Type B pancreatic cell (in vitro differentiated cells): ENCODE measurements at places on chromosomes 4 and X. TPM values are rescaled to one million over a fixed set of nuclear protein-coding genes. Genes with fewer than 3 reads are reported as not detected.

DNA sequence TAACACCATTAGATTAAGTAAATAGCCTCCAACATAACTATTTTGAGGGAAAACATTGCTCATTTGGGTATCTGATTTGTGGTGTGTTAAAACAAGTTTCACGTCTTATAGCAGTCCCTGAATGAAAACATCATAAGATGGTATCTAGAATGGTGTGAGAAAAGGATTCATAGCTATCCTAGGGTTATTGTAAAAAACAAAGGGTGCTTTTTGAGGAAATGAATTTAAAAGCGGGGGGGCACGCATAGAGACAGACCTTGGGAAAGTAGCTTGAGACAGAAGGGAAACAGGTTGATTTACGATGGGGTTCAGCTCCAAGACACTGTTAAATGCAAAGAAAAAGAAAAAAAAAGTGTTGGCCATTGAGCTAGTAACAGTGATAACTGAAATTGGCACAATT lies 768 bp upstream of the CXCL10 start:
- DNase-seq: no peak

GRCh38 chr4:33975995-33976394 lies 2268.3 kb downstream of the ARAP2 start:
- DNase-seq: no peak

GRCh38 chrX:153338836-153339235 lies 4.9 kb downstream of the ZNF275 start:
- no peak for DNase-seq

GRCh38 chrX:2679534-2680485 lies 11.3 kb upstream of the CD99 start:
- no peak for DNase-seq

DNA sequence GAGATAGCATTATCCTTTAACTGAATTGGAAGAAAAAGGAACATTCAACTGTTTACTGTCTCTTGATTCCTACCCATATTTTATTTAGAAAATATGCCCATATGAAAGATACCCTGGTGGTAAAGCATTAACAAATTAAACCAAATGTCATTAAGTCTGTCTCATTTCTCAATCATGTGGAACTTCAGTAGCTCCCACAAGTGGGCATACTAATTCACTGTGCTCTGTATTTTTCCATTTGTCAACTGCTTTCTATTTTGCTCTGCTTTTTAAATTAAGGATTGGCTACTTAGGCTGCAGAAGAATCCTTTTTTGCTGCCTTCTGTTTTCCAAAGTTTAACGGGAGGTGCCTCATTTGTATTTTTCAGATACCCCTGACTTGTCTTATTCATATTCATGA lies 77.2 kb downstream of the DDIT4L start:
- DNase-seq: no peak

DNA sequence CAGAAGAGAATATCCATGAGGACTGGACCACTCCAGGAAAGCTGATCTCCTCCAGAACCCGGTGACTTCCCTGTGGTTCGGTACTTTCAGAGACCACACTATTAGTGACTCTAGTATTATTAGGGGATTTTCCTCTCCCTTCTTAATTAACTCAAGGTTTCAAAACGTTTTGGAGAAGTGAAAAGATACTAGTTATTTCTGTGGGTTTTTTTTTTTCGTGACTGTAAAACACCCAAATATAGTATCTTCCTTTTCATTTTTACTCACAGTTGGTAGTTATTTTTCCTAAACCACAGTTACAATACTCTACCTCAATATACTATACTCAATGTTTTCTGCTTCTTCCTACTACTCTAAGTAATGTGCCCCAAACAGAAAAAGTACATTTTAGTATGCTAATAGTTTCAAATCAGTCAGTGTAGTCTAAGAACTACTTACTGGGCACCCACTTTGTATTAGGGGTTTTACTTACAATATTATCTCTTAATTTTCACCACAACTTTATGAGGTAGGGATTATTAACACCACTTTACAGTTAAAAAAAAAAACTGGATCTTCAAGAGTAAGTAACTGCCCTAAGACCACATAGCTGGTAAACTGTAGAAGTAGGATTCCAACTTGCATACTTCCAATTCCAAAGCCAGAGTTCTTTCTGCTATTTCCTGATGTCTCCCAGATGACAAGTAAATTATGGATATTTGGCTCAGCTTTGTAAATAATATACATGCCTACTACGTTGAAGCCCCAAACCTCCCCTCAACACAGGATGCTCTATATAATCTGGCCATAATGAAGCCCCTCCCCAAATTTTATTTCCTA lies 45.0 kb downstream of the SLC9A7 start:
- DNase-seq: no peak

- DNase-seq: no peak
Measured at GRCh38 chr4:135418353-135418752, 1216.8 kb upstream of the PABPC4L start.

DNA sequence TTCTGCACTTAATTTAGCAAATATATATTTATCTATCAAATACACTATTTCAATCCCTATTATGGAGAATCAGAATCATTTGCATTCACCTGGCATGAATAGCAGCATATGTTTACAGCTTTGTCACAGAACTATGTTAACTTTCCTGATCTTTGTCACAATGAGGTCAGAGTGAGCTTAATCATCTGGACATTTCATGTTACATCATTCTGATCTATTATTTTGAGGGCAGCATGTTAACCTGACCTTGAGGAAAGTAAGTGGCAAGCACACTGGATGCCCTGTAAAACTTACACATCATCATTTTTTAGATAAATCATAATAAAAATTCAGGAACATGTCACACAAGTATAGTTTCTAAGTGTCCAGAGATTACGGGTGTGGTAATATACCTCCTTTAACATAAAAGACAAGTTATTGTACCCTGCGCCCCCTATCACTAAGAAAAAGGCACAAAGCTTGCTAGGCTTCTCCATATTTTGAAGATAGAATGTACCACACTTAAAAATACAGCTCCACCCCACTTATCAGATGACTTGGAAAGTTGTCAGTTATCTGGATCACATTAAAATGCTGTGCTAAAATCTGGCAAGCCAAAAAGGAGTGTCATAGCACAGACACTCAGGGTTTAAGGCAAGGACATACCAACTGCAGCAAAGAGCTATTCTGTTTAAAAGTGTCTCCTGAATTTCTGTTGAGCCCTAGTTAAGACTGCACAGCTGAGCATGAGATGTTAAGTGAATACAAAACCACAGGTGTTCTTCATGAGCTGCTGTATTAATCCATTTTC lies 182.7 kb upstream of the FAT4 start:
- DNase-seq: no peak

GRCh38 chr4:67558493-67558892 lies at the start of gene STAP1:
Gene STAP1 (plus strand): TSS chr4:67558727. CDS start chr4:67558810, 83 bp downstream.
- no peak for DNase-seq

- no peak for DNase-seq
Measured at GRCh38 chr4:186932631-186933187, 209.1 kb upstream of the FAT1 start.

GRCh38 chr4:188986271-188986689 lies 847.0 kb downstream of the TRIML1 start:
- no peak for DNase-seq

GRCh38 chr4:56733352-56733751 lies 52.3 kb upstream of the HOPX start:
- DNase-seq: no peak

DNA sequence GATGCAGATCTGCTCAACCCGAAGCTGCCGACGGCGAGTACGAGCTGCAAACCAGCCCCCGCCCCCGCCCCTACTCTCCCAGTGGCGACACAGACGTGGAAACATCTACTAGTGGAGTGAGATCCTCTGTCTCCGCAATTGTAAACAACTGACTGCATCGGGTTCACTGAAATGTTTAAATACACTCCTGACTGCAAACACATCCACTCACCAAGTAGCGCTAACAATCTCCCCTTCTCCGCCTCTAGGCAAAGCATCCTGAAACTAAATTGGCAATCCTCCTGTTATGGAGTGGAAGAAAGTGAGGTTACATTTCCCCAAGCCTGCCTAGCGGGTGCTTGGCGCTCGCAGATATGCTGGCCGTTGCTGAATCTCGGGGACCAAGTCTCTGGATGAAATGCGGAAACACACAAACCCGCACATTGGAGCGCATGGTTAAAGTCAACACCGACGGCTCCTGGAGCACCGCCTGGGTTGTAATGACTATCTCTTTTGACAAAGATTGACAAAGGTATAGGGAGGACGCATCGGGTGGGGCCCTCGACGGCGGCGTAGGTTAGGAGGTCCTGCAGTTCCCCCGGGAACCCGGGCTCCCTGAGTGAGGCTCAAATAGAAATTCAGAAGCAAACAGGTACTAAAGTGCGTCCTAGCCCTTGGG lies 117.0 kb upstream of the TEX13C start:
- DNase-seq: no peak

The MAGEB6B gene
- total RNA-seq: not detected in 2 replicates

The DTHD1 gene
- total RNA-seq: 0.14 TPM in 1 of 2 replicates, not detected in the other

The TLR2 gene
- 0.74 and 1.2 TPM in 2 replicates for total RNA-seq
